Astrocyte of the spinal cord (primary cell): ENCODE measurements at places on chromosomes 6 and 20.

DNA sequence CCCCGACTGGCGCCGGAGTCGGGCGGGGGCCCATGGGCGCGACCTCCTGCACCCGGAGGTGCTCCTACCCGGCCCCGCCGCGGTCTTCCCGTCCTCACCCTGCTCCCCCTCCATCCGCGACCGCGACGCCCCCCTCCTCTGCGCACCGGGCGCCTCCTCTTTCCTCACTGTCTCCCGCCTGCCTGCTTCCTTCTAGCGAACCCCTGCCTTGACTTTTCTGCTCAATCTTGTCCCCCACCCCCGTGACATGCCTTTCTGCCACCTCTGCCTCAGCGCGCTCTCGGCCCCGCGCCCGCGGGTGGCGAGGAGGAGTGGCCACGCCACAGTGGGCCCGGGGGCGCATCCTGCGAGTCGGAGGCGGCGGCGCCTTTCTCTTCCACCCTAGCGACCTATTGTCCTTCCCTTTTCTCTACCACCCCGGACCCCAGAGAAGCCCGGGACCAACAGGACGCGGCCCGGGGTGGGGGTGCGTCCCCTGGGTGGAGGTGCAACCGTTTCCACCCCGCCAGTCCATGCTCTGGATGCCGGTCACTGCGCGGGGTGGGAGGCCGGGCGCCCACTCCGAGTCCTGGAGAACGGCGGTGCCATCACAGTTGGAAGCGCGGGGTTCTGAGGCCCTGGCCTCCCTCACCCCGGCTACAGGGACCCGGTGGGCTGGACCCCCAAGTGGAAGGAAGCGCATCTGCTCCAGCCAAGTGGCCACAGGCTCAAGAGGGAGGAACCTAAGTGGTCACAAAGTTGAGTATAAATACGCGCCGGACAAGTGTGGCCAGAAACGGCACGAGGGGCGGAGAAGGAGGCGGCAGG lies 2.0 kb downstream of the PDE10A start:
- peak; percentile 23 for DNase-seq

- DNase-seq = no peak
These were observed 41.0 kb downstream of the GNAS start for GRCh38 chr20:58893355-58894120.

GRCh38 chr20:34185766-34186620 lies 55.2 kb upstream of the ASIP start:
- no peak for DNase-seq

DNA sequence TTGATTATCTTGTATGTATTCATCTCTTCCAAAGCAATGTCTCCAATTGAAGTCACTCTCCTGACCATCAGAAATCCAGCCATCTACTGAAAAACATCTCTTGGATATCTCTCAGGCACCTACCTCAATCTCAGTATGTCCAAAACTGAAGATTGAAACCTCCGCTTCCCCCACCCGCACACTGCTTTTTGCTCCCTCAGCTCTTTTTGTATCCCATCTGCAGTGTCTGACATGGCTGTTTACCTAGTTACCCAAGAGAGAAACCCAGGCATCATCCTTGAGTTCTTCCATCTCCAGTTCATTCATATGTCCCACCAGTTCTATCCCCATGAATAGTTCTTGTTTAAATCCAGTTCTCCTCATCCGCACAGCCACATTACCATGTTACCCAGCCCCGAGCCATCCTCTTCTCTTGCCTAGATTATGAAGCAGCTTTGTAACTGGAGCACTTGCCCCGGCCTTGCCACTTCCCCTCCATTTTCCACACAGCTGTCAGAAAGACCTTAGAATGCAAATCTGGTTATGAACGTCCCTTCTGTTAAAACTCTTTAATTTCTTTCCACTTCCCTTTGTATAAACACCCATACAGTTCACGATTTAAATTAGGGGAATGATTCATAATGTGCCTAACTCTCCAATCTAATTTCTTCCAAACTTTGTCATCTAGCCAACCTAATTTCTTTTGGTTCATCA lies 40.5 kb upstream of the GCLC start:
- no peak for DNase-seq

GRCh38 chr20:25399037-25399430 lies 8.4 kb upstream of the ABHD12 start:
- DNase-seq = peak; percentile 83

DNA sequence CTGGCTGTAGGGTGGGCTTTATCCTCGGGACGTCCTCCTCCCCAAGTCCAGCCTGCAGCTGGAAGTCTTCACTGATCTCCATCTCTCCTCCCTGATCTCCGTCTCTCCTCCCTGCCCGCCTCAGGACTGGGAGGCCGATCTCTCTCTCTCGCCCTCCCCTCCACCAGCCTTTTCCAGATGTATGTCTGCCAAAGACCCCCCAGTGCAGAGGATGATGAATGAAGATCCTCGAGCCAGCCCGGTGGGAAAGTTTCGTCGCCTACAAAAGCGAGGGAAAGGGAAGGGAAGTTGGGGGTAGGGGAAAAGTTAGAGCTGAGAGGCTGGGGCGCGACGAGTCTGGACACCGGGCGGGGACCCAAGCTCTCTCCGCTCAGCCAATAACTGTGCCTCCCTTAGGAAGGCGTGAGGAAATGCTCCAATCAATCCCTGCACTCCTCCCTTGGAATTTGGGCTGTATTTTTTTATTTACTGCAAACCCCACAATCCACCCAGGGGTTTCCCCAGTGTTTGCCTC lies 595 bp upstream of the SRF start:
- DNase-seq = no peak

GRCh38 chr20:45229264-45230056 lies 8.3 kb downstream of the SEMG2 start:
- DNase-seq = no peak

DNA sequence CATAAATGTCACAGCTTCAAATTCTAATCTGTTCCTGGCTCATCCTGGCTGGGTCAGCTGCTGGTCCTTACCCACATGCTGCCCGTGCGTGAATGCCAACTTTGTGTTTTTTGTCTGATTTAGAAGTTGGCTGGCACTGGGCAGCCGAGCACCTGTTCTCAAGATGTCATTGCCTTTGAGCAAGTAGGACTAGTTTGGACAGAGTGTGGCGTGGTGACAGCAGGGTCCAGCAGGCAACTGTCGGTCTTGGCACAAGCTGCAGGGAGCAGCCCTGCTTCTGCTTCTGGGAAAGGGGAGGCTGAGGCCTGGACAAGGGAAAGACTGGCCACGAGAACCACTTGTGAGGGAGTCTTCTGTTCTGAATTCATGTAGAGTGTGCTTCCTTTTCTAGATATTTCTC lies 26.4 kb upstream of the ADRM1 start:
- DNase-seq = no peak

DNA sequence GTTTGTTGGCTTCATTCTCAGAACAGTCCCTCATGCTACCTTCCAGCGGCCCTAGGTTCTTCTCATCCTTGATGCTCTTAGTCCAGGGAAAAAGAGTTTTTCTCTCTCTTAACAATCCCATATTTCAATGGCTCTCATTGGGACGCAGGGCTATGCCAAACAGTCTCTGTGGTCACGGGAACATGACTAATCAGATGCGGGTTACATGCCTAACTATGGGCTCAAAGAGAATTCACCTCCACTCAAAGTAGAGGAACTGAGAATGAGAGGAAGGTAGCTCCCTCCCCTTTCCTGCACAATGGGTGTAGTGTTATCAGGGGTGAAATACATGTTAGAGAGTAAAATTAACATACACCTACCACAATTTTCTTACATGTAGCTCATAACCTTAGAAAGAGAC lies 18.1 kb upstream of the ATRN start:
- DNase-seq = no peak

- no peak for DNase-seq
These were observed 585.7 kb upstream of the MARCKS start for GRCh38 chr6:113271437-113271836.

GRCh38 chr6:123655521-123656306 lies 19.0 kb upstream of the TRDN start:
- peak; percentile 19 for DNase-seq

DNA sequence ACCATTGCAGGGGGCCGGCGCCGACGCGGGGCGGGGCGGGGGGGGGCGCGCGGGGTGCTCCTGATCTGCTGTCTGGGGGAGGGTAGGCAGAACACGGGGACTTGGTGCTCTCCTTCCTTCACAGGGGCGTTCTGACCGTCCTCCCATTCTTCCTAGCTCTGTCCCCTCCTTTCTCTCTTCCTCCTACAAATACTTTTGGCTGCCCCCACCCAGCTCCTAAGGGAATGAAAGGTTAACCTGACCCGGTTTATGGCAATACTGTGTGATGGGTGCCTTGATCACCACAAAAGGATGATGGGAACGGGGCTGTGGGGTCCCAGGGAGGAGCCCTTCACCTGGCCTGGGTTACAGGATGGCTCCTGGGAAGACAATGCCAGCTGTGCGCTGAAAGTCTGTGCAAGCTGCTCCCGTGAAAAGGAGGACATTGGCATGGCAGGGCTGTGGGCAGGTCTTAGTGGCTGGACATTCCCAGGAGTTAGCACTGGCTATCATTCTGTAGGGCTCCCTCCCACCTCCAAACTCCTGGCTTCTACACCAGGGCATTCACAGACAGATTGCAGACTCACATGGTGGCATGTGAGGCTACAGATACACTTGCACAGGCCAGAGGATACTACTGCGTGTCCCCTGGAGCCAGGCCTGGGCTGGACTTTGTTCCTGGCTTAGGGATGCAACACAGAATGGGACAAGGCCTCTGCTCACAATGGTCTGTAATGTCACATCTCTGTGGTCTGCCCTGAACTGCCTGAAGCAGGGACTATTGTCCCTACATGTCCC lies 1.9 kb upstream of the TPD52L2 start:
- DNase-seq = no peak

GRCh38 chr6:124535746-124536145 lies 426.5 kb upstream of the RNF217 start:
- DNase-seq = peak; percentile 39

- no peak for DNase-seq
These were observed 41.2 kb downstream of the LRFN2 start for GRCh38 chr6:40545954-40546353.

GRCh38 chr20:8435285-8436035 lies 303.4 kb downstream of the PLCB1 start:
- DNase-seq = no peak

GRCh38 chr6:56230976-56231566 lies 16.3 kb downstream of the COL21A1 start:
- DNase-seq = peak; percentile 24

GRCh38 chr6:17589406-17590096 lies 10.6 kb upstream of the FAM8A1 start:
- peak; percentile 79 for DNase-seq

- DNase-seq = no peak
These were observed 13.7 kb downstream of the BPIFA1 start for GRCh38 chr20:33249456-33249855.

DNA sequence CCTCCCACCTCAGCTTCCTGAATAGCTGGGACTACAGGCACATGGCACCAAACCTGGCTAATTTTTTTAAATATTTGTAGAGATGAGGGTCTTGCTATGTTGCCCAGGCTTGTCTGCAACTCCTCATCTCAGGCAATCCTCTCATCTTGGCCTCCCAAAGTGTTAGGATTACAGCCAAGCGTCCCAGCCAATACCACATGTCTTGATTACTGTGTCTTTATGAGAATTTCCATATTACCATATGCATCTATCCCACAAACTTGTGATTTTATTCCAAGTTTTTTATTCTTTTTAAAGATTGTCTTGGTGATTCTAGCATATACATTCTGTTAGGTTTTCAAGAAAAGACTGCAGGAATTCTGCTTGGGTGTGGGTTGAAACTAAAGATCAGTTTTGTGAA lies 82.7 kb downstream of the LPA start:
- DNase-seq = no peak

GRCh38 chr6:160049346-160049745 lies 72.3 kb upstream of the SLC22A1 start:
- no peak for DNase-seq

DNA sequence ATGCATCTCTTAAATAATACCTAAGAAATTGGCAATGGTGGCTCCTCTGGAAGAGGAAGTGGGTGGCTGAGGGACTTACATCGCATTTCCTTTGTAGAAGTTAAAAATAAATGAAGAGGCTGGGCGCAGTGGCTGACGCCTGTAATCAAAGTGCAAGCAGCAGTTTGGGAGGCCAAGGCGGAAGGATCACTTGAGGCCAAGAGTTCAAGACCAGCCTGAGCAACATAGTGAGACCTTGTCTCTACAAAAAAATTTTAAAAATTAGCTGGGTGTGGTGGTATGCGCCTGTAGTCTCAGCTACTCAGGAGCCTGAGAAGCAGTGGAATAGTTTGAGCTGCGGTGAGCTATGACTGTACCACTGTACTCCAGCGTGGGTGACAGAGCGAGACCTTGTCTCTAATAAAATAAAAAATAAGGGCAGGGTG lies 12.2 kb upstream of the NCOA3 start:
- DNase-seq = no peak

- peak; percentile 50 for DNase-seq
These were observed 522.2 kb upstream of the JAG1 start for GRCh38 chr20:11195899-11196558.

- DNase-seq = no peak
These were observed 18.5 kb downstream of the CHMP4B start for GRCh38 chr20:33829636-33830035.

GRCh38 chr20:10109641-10110040 lies 74.9 kb downstream of the ANKEF1 start:
- DNase-seq = peak; percentile 13

- no peak for DNase-seq
These were observed 48.5 kb downstream of the MYH7B start for GRCh38 chr20:35004051-35004725.

DNA sequence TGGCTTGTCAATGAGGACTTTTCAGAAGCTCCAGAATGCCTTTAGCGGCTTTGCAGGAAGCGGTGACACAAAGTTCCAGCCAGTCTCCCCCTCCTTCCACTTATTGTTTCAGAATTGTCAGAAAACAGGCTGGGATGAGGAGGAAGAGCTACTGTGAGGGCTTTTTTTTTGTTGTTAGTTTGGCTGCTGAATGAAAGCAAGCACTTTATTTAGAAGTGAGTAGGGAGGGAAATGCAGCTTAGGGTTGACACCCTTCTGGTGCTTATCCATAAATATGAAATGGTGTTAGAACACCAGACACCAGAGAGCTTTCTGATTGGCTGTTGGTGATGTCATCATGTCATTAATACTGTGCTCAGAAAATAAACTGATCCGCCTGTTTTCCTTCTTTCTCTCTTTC lies 251.5 kb downstream of the SOX4 start:
- no peak for DNase-seq

- DNase-seq = no peak
These were observed 549 bp upstream of the CSE1L start for GRCh38 chr20:49045440-49046086.

- no peak for DNase-seq
These were observed 608.7 kb downstream of the EYS start for GRCh38 chr6:65098349-65098748.

- no peak for DNase-seq
These were observed 26.1 kb upstream of the FANCE start for GRCh38 chr6:35426074-35426473.
